Dermis blood vessel endothelial cell (primary cell): ENCODE measurements at places on chromosomes 11 and 22. TPM values are rescaled to one million over a fixed set of nuclear protein-coding genes. Genes with fewer than 3 reads are reported as not detected.

GRCh38 chr22:50201191-50202129 is 649 bp downstream of the SELENOO start:
- DNase-seq = peak; percentile 38

GRCh38 chr11:128419012-128419767 is 168.2 kb downstream of the ETS1 start:
- no peak for DNase-seq

The SUN2 gene
- total RNA-seq = 186 and 260 TPM in 2 replicates

- DNase-seq = no peak
Observed at GRCh38 chr11:123286255-123286654, 91.2 kb upstream of the CLMP start.

DNA sequence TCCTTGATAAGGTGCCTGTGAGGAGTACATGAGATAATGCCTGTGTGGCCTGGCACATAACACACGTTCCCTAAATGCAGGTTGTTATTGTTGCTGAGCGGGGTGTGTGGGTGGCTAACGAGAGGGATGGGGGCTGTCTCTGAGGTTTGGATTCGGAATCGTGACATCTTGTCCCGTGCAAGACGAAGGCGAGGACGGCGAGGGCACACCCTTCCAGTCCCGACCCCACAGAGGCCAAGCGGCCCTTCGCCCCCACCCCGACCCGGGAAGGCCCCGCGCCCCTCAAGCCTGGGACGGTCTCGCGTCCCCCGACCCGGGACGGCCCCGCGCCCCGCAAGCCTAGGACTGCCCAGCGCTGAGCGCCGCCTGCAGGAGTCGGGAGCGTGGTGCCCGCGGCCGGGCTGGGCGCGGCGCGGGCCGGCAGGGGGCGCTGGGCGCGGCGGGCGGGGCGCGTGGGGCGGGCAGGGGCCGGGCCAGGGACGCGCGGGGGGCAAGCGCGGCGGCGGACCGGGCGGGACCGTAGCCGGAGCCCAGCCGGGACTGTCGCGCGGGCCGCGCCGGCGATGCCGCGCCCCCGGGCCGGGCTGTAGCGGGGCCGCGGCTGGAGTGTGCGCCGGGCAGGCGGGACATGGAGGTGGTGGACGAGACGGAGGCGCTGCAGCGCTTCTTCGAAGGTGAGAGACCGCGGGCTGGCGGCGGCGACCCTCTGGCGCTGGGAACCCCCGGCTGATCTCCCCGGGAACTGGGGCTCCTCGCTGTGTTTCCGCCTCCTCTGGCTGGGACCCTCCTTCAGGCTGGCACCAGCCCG is at the start of gene MYRF:
Gene MYRF (plus strand): TSS at position 520 of the 808 bp plus-strand sequence. CDS start 109 bp downstream, at position 629.
- DNase-seq = peak; percentile 54

GRCh38 chr11:70603114-70603755 is 204.9 kb downstream of the CTTN start:
- DNase-seq = no peak

DNA sequence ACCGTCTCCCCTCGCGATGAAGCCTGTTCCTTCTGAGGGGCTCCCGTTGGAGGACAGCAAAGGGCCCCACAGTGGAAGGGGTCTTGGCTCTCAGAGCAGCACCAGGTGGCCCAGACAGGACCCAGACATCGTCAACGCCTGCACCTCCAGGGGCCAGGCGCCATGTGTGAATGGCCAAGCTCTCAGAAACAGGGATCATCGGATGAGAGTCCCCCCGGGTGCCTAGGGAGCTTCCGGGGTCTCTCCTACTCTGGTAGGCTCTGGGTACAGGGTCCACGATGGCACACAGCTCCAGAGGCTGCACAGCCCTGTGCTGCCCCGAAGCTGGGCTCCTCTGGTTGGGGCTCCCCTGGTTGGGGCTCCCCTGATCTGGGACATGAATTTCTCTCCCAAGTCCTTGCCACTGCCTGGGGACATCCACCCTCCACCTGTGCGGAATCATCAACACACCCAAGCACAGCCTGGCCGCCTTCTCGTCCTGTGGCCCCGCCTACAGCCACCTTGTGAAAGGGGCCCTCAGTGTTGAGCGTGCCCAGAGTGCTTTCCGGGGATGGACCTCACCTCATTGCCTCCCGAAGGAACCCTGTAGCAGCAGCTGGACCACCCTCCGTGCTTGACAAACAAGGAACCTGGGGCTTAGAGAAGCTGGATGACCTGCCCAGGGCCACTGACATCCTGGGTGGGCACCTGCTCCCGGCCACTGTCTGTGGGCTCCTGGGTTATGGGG is 929.0 kb downstream of the BRD1 start:
- no peak for DNase-seq

DNA sequence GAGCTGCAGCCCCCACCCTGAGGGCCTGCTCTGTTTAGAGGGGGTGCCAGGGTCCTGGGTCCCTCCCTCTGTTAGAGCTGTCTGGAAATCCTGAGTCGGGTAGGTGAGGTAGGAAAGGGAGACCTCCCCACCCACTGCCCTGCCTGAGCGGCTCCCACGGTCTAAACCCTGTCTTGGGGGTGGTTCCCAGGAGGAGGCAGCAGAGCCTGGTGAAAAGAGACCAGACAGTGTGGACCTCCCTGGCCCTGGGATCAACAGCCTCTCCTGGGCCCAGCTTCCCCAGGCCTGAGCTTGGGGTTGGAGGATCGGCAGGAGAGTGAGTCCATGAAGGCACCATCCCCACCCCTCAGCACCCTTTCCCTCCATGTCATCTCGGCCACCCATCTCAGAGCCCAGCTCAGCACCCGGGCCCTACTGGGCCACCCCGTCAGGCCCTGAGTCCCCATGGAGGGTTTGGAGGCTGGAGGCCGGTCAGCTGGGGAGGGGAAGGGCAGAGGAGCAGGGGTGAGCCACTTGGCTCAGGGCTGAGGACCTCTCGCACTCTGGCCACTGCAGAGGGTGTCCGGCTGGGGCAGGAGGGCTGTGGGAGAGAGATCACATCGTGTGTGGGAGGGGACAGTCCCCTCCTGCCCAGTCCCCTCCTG is 37.2 kb downstream of the RTN4R start:
- DNase-seq = no peak

The NCR3LG1 gene
- 0.85 and 2.7 TPM in 2 replicates for total RNA-seq

The PYGM gene
- 0.23 and 0.34 TPM in 2 replicates for total RNA-seq

The TPH1 gene
- total RNA-seq = under 0.01 TPM in 1 of 2 replicates, not detected in the other

DNA sequence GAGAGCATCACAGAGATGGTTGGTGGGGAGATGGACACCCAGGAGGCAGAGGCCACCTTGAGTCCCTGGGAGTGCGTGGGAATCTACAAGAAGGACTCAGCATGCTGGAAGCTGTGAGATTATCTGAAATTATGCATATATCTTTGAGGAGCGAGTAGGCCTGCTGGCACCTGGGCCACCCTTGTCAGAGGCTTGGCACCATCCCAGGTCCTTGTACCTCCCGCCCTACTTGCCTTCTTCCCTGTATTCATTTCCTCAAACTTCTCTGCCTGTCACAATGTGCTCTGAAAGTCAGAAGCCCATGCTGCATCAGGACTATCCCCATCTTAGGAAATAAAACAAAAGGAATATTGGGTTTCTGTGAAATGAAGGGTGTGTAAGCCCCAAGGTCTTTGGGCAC is 133.0 kb upstream of the CSNK2A3 start:
- DNase-seq = no peak

DNA sequence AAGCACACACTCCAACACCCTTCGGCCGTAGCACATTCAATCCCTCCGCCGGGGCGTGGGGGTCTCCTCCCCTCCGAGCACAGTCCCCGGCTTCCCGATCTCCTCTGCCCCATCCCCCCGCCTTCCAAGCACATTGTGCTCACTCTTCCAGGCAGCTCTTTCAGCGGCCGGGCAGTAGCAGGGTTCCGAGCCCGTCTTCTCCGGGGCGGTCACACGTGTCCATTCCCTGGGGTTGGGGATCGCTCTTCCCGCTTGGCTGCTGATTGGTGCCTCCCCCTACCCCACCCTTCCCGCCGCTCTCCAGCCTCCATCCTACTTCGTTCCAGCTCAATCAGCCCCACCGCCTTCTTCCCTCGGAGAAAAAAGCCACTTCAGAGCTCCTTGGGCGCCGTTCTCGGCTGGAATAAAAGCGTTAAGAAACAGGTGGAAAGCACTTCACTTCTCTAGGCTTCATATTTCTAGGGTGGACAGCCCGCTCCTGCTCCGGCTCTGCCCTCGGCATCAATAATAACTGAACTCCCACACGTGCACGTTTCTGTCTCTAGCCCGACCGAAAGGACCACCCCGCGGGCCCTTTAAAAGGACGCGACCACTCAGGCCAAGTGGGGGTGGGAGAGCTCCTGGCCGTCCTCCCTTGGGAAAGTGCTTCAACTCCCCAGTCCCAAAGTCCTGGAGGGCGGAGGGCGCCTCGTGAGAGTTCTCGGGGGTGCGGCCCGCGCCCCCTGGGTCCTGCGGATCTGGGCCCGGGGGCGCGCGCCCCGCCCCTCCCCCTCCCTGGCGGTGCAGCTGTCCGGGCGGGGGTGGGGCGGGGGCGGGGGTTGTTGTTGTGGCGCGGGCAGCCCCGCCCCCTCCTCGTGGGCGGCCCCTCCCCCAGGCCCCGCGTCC is 464 bp upstream of the CECR2 start:
- peak; percentile 27 for DNase-seq

The MMP1 gene
- 650 and 1,055 TPM in 2 replicates for total RNA-seq

The GAL gene
- total RNA-seq = 0.17 and 0.74 TPM in 2 replicates

DNA sequence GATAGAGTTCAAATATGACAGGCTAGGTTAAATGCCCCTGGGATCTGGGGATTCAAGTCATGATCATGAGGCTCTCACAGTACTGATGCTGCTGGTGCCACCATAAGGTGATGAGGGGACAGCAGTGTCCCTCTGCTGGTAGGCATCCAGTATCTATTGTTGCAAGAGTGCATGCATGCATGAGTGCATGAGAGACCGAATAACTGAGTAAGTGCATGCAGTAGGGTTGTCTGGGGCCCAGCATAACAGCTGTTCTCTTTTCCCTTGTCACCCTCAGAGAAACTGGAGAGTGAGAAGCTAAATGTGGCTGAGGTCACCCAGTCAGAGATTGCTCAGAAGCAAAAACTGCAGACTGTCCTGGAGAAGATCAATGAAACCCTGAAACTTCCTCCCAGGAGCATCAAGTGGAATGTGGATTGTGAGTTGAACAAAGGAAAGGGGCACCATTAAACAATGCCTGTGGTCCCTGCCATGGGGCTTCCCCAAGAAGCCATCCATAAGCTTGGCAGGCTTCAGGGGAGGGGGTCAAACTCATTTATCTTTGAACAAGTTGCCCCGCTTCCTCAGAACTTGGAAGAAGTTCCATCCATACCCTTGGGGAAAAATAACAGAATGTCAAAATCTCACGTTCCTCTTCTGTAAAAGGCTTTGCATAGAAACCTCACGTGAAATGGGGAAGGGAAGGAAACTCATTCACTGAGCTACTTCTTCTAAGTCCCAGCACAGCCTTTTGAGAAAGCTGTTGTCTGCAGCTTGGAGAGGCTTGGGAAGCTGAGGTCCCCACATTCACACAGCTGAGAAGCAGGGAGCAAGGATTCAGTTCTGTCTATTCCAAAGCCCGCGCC is 119.0 kb downstream of the PARVA start:
- DNase-seq = no peak

The APOL5 gene
- not detected in 2 replicates for total RNA-seq

GRCh38 chr11:71204748-71205664 is 47.4 kb downstream of the SHANK2 start:
- no peak for DNase-seq

DNA sequence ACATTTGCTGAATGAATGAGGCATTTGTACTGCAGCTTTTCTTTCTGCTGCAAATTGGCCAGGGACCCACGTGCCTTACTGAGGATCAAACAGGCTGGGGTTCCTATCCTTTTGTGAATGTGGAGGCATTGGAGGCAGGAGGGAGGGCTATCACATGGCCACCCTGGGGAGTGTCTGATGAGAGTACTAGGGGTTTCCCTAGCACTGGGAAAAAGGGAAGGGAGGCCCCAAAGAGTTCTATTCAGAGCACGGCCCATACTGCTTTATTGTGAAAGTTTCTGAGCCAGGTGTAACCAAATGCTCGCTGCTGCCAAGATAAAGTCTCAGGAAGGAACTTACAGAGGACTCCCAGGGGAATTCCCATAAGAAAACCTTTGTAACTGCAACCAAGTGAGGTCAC is 78.4 kb upstream of the ANO1 start:
- peak; percentile 3 for DNase-seq

The KCNQ1 gene
- 0.34 TPM in 1 of 2 replicates, not detected in the other for total RNA-seq

The PRMT3 gene
- total RNA-seq = 11.7 and 16.2 TPM in 2 replicates

The TRIM5 gene
- 83.0 and 86.6 TPM in 2 replicates for total RNA-seq

GRCh38 chr11:64829536-64830251 is 14.8 kb downstream of the CDC42BPG start:
- DNase-seq = no peak

DNA sequence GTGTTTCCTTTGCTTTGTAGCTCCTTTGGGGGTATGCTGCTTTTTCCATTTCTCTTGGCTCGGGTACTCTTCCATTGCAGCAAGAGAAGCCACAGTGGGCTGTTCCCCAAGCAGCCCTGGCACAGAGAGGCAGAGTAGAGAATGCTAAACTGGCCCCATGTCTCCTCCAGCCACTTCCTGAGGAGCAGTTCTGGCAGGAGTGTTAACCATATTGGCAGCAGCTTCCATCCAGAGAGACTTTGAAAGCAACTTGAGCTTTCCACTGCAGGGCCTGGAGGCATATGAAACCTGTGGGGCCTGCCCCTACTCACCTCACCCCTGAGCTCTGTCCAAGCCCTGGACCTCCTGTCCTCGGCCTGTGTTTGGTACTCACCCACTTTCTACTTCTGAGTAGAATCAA is 61.8 kb downstream of the ALX4 start:
- no peak for DNase-seq

The DGCR8 gene
- total RNA-seq = 30.2 and 30.3 TPM in 2 replicates

DNA sequence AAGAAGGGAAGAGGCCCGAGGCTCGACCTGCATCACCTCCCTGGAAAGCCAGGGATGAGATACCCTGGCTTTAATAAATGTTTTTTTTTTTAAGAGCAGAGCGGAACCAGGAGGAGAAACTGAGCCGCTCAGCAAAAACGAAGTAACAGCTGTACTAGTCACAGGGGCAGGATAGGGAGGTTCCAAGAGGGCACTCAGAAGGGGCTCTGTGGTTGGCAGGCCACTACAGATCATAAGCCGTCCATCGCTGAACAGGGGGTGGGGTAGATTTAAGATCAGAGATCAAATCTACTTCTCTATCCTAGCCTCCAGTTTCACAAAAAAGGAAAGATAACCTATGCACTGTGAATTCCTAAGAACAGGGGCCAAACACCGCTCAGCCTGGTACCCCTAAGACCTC is 625 bp downstream of the EIF3D start:
- DNase-seq = peak; percentile 56

DNA sequence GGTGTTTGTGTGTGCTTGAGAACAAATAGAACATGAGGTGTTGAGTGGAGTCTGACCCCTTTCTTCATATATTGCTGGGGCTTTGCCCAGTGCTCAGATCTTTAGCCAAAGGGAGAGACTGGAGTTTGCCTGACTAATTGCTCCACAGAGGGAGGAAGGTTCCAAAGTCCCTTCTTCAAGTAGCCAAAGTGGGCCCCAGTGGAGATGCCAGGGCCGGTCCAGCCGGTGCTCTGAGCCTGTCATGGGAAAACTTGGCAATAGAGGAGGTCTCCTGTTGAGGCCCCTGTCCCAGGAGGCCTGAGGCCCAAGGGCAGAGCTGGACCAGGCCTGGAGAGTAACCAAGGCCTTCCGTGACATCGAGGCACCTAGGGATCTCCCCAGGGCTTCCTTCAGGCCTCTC is 112.3 kb downstream of the DSCAML1 start:
- no peak for DNase-seq

The OR51S1 gene
- total RNA-seq = not detected in 2 replicates
